Right lung (tissue), 10 donors: ENCODE measurements at places on chromosomes 1 and 21. TPM values are rescaled to one million over a fixed set of nuclear protein-coding genes. Genes with fewer than 3 reads are reported as not detected.
A peak's percentile ranks its signal among the peaks of the same experiment; 100 is the strongest.

DNA sequence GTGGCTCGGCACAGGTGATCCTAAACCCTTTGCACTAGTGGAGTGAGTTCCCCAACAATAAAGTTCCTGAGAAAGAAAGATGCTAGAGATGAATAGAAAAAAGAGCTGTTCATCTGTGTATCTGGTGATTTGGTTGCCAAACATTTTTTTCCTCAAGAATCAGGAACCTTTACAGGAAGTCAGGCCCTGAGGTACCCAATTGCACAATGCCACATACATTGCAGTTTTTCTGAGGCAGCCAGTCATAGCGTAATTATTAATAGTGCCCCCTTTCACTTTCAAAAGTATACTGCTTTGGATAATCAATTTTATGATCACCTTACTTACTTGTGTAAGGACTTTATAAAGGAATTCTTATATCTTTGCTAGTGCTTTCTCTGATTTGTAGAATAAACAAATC lies 346.3 kb upstream of the POU3F1 start:
- no peak for DNase-seq

- DNase-seq: peak; percentile 55
These were observed 103.3 kb downstream of the RABGAP1L start for GRCh38 chr1:174262349-174263241.

DNA sequence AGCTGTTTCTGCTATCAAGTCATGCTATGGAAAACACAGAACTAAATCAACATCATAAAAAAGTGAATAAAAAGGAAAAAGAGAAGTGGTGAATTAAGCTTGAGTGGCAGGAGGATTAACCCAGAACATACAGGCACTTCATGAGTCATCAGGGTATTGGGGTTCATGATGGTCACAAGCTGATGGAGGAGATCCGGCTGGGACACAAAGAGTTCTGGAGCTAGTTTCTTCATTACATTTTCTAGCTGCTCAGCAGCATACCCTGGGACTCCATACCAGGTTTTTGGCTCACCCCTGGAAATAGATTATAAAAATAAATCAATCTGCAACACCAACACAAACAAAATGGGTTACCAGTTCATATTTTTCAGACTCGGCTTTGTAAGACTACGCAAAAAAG lies 42.5 kb upstream of the SYT2 start:
- no peak for DNase-seq

DNA sequence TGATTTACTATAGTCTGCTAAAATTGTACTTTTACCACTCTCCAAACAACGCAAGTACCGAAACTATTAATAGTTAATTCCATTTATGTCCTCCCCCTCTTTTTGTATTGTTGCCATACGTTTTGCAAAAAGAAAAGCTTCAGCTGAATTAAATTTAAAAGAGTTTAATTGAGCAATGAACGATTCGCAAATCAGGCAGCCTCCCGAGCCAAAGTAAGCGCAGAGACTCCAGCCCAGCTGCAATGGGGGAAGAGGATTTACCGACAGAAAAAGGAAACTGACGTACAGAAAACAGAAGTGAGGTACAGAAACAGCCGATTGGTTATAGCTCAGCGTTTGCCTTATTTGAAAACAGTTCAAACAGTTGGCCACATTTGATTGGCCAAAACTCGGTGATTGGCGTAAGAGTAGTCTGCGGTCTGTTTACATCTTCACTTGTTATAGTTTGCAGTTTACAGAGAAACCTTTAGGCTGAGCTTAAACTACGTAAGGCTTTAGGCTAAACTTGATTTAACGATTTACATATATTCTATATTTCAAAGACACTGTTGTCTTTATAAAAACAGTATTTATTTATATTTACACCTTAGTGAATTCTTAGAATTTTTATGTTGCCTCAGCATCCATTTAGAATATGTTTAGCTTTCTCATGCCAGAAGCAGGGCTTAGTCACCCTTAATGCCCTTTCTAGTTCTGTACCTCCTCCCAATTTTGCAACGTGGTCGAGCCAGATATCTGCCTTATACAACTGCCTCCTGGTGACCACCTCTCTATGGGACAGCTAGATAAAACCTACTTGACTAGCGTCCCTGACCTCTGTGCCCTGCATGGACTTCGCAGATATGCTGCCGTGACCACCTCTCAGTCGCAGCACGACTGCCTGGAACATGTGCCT lies 23.8 kb downstream of the CR1 start:
- DNase-seq: no peak

GRCh38 chr1:31600641-31601040 lies 16.8 kb upstream of the HCRTR1 start:
- no peak for DNase-seq

GSTM5 gene
- 64.5 TPM for polyA plus RNA-seq

SPRR1A gene
- polyA plus RNA-seq: not detected

KRTAP13-2 gene
- polyA plus RNA-seq: not detected

KRTAP7-1 gene
- polyA plus RNA-seq: not detected
